Kidney (tissue), 22 donors: ENCODE measurements at places on chromosomes 16 and 17.

GRCh38 chr16:58454178-58454577 is 45.8 kb upstream of the NDRG4 start:
- no peak for DNase-seq

- DNase-seq, result peak; percentile 91
These were observed 7.6 kb downstream of the MYO1C start for GRCh38 chr17:1484676-1485422.

- DNase-seq, result no peak
These were observed 279.3 kb downstream of the ZFHX3 start for GRCh38 chr16:72768591-72768990.

DNA sequence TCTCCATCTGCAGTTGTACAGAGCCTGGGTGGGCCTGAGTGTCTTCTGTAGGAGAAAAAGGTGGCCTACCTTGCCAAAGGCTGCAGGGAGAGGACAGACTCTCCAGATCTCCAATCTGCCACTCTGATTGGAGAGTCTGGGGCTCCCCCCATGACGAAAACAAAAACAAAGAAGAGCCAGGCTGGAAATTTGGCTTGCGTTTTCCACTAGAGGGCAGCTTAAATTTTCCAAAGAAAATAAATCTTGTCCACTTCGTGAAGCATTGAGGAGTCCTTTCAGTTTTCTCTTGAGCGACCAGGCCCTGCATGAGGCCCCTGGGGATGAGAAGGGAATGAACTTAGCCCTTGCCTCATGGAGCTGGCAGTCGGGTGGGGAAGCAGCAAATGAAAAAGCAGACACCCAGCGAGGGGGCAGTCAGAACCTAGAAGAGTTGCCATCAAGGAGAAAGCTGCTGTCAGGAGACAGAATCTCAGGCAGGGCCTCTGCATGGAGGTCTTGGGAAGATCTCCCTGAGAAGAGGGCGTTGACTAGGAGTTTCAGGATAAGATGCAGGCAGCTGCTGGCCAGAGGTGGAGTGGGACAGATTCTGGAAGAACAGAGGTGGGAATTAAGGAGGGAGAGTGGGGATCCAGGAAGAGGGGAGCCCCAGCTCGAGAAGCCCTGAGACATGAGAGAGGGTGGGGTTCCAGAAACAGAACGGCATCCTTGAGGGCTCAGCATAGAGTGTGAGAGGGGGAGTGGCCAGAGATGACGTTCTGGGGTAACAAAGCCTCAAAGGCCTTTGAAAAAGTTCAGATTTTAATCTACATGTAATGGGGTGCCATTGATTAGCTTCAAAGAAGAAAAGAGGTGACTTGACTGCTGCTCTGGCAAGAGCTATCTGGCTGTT is 8.4 kb upstream of the SHCBP1 start:
- no peak for DNase-seq

GRCh38 chr17:50624321-50624934 is 10.3 kb upstream of the ABCC3 start:
- no peak for DNase-seq
